Fibroblast of skin of right biceps (primary cell): ENCODE measurements at places on chromosomes 1 and 21.

DNA sequence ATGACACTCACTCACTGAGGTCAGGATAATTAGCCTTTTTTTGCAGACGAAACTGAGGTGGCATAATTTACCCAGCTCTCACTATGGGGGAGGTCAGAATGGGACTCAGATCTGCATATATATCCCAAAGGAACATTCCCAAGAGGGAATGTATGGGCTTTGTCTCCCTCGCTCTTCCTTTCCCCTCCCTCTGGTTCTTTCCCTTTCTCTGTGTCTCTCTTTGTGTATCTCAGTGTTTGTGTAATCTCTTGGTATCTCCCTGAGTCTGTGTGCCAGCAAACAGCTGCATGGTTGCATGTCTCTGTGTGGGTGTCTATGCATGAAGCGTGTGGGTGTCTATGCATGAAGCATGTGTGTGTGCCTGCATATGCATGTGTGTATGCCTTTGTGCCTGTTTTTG, 4.7 kb downstream of the TMEM39B start:
- DNase-seq = no peak

DNA sequence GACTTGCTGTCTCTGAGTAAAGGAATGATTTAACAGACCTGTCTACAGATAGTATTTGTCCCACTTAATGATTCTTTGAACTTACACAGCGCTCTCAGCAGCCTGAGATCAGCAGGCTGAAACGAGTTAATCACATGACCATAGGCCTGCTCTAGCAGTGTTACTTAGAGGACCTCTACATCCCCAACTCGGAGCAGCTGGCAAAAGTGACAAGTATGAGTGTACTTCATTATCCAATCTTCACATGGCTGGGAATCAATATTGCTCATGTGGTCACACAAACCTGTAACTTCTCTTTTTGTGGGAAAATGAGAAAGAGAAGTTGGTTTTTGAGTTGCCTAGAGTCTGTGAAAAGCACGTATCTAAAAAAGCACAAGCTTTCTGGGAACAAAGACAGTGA, 11.4 kb upstream of the ATP13A2 start:
- DNase-seq = no peak

DNA sequence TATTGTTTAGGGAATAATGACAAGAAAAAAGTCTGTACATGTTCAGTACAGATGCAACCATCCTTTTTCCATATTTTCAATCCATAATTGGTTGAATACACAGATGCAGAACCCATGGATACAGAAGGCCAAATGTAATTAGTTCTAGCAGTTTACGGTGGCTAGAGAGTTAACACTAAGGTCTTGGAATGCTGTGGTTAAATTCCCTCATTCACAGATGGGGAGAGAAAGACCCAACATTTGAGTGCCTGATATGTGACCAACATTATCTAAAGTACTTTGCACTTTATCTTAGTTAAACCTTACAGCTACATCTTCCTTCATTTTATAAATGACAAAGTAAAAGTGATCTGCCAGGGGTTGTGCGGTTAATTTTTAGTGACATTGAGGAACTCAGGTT, 5.3 kb downstream of the SCMH1 start:
- peak; percentile 39 for DNase-seq

GRCh38 chr1:151606384-151606783, 5.5 kb upstream of the SNX27 start:
- peak; percentile 40 for DNase-seq

DNA sequence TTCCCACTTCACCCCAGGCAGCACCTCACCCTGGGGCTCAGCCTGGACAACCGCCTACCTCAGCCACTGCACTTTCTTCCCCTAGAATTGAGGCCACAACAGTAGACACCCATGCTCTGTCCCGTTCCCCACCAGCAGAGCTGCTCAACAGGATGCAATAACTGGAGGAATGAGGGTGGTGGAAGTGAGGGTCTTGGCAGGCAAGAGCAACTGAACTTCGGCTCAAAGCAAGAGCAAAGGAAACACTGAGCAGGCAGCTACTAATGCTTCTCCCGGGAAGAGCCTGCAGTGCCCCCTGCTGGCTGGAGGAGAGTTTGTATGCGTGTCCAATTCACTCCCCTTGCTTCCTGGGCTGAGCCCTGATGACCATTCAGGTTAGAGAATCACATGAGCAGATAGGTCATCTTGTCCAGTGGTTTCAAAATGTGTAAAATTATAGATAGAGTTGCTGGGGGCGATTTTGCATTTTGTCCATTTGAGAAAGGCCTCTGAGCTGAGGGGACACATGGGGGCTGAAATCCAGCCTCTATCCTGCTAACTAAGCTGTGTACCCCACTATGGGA, 13.9 kb downstream of the NT5C1A start:
- DNase-seq = peak; percentile 63

DNA sequence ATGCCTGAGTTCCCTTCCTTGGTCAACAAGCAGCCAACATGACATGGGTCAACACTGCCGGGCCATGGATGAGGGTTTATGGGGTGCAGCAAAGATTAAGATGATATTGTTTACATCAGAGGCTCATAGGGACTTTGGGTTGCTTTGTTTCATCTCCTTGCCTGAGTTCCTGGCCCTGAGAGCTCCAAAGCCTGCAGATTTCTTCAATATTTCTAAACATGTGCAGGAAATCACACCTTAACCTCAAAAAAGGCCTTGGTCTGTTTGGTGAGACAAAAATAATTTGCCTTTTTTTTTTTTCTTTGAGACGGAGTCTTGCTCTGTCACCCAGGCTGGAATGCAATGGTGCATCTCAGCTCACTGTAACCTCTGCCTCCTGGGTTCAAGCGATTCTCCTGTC, 876 bp downstream of the SLAMF8 start:
- no peak for DNase-seq

DNA sequence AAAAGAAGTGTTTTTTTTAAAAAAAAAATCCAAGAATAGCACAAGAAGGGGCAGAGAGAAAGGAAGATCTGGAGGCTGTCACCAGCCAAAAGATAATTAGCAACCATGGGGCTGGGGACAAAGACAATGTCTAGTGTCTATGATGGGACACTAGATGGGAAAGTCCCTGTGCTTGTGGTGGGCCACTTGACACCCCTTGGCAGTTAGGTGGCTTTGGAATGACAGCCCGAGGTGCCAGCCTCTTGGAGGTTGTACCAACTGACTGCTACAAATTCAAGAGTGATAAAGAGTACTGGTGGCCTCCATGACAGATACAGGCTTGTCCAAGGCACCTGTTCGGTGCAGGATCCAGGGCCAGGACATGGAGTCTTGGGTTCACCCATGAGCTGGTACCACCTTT, 21.6 kb downstream of the ATP2B4 start:
- no peak for DNase-seq

DNA sequence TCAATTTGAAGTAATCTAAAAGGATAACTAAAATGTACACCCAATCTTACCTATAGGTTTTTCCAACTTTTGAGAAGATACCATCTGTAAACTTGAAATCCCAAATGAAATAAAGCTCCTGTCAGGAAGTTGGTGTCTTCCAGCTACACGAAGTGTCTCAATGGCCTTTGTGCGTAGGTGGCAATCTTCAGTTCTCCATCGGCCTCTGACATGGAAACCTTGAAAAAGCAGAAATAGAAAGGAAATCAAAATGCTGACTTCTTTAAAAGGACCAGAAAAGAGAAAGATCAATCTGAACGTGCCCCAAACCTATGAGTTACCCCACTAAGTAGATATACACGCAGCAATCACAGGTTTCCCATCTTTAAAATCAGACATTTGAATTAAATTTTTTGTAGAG, 10.0 kb downstream of the MKNK1 start:
- DNase-seq = no peak

DNA sequence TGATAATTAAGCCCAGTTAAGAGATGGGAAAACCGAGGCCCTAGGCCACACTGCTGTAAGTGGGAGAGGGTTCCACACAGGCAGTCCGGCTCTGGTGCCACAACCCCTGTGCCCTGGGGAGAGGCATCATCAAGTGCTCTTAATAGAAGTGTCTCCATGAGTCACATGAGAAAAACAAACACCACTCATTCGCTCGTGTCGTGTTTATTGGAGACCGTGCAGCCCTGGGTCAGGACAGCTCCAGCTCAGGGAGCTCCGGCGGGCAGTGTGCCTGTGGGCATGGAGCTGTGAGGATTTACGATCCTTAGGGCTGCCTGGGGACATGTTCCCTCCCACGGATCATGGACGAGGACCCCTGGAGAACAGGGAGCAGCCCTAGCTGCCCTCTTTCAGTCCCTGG, 658.5 kb downstream of the AJAP1 start:
- no peak for DNase-seq

- DNase-seq = no peak
These were observed 85.9 kb downstream of the ROR1 start for GRCh38 chr1:63859480-63860275.

DNA sequence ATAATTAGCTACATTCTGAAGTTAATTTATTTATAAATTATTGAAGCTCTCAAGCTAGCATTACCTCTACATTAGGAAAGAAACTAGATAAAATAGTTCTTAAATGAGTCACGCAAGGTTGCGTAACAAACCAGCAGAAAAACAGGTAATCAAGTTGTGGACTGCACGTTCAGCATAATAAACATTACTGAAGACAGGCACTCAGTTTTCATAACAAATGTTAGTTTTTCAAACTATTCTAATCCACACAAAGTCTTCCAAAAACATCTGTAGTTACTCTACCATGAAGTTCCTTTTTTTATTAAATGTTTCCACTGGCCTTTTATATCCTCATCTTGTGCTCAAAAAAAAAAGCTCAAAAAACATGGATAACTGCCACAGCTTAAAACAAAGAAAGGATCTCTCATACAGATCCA, 1.3 kb downstream of the TOR1AIP2 start:
- peak; percentile 33 for DNase-seq

GRCh38 chr1:109840011-109840629, 70.5 kb upstream of the CSF1 start:
- DNase-seq = no peak

DNA sequence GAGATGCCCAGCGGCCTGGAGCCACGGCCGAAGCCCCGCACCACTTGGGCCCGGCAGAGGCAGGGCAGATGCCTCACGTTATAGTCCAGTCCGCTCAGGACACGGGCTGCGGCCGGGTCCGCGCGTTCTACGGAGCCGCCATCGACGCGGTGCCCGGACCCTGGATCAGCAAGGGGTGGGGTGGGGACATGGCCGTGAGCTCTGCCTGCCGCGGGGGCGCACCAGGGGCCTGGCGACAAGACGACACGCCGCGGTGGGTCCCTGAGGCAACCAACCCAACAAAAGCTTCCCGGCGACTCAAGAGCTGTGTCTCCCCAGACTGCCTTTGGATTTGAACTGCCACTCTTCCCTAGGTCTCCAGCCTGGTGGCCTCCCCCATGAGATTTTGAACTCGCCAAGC, 211.4 kb upstream of the GREM2 start:
- DNase-seq = no peak

DNA sequence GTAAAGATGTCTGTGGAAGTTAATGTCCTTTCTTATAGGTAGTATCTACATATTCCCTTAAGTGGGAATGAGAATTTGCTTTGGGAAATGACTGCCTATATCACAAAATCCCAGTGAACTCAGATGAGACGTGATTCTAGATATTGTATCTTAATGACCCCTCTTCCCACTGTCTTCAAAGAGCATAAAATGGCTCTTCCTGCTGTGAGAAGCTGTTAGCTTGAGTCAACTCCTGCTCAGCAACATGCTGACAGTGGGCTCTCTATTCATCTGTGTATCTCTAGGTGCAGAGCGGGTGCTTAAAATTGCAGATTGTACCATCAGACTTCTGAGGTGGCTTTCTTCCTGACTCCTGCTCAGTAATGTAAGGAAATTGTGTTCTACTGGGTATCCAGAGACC, 100.6 kb downstream of the SPAG17 start:
- DNase-seq = no peak

DNA sequence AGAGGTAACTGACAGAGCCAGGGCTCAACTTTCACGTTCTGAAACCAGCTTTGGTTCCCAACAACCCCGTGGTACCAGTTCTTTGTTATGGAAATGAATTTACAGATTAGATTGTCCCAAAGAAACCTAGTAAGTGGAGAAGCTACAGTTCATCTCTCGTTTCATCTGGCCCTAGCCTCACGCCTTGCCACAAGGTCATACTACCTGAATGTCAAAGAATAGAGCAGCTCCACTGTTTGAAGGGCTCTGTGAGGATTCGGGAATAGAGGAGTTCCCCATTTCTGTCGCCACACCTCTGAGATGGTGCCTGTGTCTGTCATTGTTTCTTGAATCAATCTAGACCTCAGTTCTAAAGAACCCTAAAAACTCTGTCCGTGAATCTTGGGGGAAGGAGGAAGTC, 15.0 kb upstream of the CDC42 start:
- DNase-seq = no peak

GRCh38 chr1:226653311-226653921, 85.7 kb downstream of the ITPKB start:
- DNase-seq = no peak

- DNase-seq = no peak
These were observed 94.4 kb downstream of the MIS18A start for GRCh38 chr21:32184485-32184884.

DNA sequence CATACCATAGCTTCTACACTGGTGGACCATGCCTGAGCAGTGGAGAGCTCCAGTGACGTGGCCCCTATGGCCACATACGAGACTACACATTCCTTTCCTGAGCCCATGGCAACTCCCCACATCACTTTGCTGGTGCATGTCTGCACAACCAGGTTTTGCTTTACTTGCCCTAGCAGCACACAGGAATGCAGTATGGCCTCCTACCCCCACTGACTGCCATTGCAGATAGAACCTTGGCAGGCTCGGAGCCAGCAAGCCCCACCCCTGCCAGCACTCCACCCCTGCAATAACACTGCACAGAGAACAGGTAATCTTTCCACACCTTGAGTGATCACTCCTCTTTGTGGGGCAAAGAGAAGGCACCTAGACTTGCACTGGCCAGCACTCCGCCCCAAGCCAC, 531.9 kb upstream of the CAMK1G start:
- DNase-seq = no peak

DNA sequence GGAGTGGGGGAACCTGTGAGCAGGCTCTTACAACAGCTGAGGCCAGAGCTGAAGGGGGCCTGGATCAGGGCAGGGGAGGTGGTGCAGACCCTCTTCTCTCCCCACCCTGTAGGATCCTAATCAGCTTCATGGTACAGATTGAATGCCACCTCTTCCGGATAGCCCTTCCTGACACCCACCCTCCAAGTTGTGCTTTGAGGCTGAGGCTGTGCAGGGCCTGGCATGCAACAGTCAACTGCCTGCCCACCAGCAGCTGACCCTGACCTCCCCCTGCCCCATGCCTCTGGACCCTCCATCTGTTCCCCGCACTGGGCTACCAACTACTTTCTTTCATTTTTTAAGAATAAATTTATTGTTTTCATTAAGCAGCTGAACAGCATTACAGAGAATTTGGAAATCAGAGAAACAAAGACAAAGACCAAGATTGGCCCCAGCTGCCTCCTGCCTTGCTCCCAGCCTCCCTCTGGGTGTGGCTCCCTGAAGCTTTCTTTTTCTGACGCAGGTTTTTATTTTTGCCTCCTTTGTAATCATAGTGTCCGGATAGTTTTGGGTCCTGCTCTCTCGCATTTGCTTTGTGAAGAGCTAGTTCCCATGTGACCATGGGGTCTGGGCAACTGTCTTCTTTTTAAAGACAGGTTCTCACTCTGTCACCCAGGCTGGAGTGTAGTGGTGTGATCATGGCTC, 12.8 kb downstream of the ZNF362 start:
- no peak for DNase-seq
